ENCODE measurements at places on chromosomes 2 and 18. TPM values are rescaled to one million over a fixed set of nuclear protein-coding genes. Genes with fewer than 3 reads are reported as not detected.

BCL11A gene
- 3.4 TPM for polyA plus RNA-seq

POMC gene
- not detected for polyA plus RNA-seq

ELOA2 gene
- 0.09 TPM for polyA plus RNA-seq

LBX2 gene
- 0.87 TPM for polyA plus RNA-seq

MROH2A gene
- polyA plus RNA-seq: not detected

GRCh38 chr18:3616142-3616541 is 166.2 kb downstream of the TGIF1 start:
- DNase-seq: no peak

DNA sequence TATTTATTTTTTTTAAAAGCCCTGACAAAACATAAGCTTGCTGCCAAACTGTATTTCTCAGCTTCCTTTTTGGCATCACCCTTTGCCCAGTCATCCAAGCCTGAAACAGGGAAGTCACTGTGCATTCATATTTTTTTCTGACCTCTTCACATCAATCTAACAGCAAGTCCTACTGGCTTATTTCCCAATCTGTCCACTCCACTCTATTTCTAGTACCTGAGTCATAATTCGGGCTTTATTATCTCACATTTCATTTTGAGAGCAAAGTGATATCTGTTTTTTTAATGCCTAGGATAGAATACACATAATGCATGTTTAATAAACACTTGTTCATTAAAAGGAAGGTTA is 5.1 kb downstream of the HNMT start:
- DNase-seq: peak; percentile 23

- no peak for DNase-seq
Observed at GRCh38 chr2:22879009-22879863, 505.7 kb upstream of the KLHL29 start.

DNA sequence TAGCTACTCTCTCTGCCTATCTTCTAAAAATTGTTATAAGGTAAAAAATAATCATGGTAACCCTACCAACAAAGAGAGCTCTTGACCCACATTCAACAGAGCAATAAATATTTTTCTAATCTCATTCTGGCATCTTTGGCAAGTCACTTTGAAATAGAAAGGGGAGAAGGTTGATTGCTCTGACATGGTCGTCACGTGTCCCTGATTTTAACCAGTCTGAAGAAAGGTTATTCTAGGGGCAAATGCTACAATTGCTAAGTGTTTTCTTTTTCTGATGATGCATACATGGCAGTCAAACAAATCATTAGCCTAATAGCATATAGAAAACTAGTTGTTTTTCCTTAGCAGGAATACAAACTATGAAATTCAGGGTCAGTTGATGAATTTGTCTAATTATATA is 153.3 kb upstream of the MAP3K20 start:
- DNase-seq: no peak

GRCh38 chr18:30406728-30407127 is 635.8 kb downstream of the DSC3 start:
- no peak for DNase-seq

DNA sequence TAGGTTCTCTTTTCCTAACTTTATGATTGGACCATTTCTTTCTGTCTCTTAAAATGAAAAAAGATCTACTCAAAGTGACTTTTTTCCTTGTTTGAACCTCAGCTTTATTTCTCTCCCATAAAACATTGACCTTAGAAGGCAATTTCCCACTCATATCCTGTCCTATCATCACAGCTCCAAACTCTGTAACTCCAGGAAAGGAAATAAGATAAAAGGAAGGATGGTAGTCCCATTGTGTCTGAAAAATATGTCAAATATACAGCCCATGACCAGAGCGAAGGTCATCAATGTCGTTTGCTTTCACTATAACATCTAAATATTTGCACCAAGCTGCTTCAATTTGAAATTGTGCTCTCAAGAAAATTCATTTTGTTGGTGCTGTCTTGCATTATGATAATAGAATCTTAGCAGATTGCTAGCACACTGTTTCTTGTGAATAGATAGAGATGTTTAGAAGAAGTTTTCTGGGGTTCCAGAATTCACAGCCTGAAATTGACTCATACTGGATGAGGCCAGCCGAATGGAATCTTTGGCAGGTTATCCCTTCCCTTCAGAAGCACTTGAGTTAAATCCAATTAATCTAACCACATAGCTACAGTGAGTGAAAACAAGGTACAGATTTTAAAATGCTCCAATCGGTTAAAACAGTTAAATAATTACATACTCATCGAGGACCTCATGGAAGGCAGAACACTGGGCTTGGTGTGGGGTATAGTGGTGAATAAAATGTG is 95.1 kb downstream of the CRIM1 start:
- DNase-seq: no peak

DNA sequence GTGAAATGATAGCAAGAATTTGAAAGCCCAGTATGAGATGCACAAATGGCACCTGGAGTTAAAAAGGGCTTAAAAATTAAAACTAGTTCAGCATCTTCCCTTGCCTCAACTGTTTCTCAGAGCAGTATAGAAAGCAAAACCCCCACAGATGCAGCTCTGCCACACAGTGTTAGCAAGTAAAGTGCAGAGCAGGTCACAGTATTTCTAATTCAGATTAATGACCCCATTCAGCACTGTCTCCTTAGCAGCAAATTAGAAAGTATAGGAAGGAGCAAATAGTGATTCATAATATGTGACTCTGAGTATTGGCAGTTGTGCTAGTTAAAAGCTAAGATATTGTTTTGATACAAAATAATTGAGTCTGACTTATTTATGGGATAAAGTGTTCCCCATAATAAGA is 73.8 kb upstream of the CCDC85A start:
- no peak for DNase-seq

- DNase-seq: no peak
Observed at GRCh38 chr2:18381386-18381785, 179.1 kb downstream of the RDH14 start.

GRCh38 chr2:219480004-219480403 is 18.7 kb upstream of the GMPPA start:
- DNase-seq: no peak

Data from muscle of arm (tissue), 14 donors.